Hematopoietic multipotent progenitor cell (in vitro differentiated cells): ENCODE measurements at places on chromosomes 2 and 18. TPM values are rescaled to one million over a fixed set of nuclear protein-coding genes. Genes with fewer than 3 reads are reported as not detected.

- no peak for DNase-seq
These were observed 20.4 kb upstream of the TMEM247 start for GRCh38 chr2:46458763-46459500.

DNA sequence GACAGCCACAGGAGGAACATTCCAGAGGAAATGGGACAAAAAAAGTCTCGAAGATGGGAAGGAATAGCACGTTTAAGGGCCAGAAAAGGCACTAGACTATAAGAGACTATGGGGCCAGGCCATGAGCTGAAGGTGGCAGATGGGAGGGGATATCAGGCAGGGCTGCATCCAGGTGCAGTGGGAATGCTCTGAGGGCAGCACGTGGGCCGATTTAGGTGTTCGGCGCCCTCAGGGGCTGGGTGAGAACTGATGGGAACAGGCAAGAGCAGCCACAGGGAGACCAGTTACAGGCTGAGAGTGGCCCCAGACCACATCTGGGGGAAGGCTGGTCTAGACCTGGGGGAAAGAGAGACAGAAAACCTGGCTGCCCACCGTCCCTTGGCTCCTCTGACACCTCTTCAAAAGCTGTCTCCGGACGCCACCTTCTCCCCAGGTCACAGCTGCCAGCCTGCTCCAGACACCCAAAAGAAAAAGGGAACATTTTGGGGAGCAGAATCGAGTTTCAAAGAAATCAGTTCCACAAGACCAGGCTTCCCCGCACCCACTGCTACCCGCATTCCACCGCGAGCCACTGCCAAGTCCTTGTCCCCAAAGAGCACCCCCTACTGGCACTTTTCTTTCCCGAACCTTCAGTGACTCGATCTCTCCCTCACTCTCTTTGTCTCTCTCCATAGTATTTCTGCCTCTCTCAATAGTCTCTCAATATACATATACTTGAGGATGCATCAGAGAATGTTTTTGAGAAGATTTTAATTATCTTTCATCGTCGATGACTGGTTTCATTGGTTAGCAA is 190.1 kb upstream of the AGAP1 start:
- no peak for DNase-seq

The RGPD4 gene
- total RNA-seq = not detected

The SLC23A3 gene
- 0.27 TPM for total RNA-seq

The TMEM198 gene
- 0.54 TPM for total RNA-seq

The UPP2 gene
- not detected for total RNA-seq
